Caki2 (cell line): ENCODE measurements at places on chromosomes 11 and 22. TPM values are rescaled to one million over a fixed set of nuclear protein-coding genes. Genes with fewer than 3 reads are reported as not detected.
A peak's percentile ranks its signal among the peaks of the same experiment; 100 is the strongest.

GRCh38 chr11:111231836-111232235, 13.7 kb upstream of the POU2AF2 start:
- DNase-seq: no peak

- no peak for DNase-seq
Measured at GRCh38 chr11:69245041-69245440, 48.9 kb upstream of the MYEOV start.

- no peak for DNase-seq
Measured at GRCh38 chr22:43879901-43880540, 11.8 kb downstream of the PNPLA5 start.

- DNase-seq: peak; percentile 4
Measured at GRCh38 chr11:74417379-74417804, 19.2 kb upstream of the PGM2L1 start.

GRCh38 chr22:39181778-39182177, 29.3 kb upstream of the CBX7 start:
- DNase-seq: no peak

DNA sequence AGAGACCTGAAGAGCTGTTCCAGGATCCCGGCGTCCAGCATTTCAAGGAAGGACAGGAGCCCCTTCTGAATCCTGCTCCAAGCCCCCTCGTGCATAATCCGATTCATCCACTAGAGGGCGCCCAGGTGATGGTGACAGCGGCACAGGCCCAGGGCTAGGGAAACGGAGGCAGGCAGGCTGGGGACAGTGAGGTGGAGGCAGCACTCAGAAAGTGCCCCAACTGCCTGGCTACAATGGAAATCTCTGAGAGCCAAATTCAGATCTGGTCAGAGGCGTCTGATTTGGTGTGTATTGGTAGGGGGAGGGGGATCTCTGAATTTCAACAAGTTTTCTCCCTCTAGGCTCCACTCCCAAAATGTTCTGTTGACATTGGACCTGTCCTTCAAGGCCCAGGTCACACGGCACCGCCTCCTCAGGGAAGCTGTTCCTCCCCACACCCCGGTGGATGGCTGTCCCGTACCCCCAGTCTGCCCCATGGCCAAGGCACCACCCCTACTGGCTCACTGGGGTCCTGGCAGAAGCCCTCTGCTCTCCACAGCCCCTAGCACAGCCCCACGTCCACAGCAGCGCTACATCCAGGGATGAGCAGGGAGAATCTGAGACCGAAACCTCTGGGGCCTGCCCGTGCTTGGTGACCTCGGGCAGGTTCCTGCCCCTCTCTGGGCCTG, 142.9 kb downstream of the CRYBB2 start:
- DNase-seq: peak; percentile 48

DNA sequence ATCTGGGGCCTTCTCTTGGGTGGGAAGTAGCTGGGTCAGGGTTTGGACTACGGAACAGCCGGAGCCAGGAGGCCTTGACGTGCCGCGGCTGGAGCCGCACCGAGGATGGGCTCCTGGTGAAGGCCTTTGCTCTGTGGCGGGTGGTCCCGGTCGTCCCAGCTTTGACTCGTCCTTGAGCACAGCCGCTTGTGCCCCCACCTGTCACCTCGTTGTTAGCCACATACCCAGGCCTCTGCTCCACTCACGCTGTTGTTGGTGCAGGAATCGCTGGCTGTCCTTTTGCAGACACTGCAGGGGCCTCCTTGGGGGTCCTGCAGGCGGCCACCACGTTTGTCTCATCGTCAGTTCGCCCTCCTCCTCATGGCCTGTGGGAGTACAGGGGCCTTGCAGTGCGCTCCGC, 17.1 kb downstream of the PHRF1 start:
- DNase-seq: no peak

DNA sequence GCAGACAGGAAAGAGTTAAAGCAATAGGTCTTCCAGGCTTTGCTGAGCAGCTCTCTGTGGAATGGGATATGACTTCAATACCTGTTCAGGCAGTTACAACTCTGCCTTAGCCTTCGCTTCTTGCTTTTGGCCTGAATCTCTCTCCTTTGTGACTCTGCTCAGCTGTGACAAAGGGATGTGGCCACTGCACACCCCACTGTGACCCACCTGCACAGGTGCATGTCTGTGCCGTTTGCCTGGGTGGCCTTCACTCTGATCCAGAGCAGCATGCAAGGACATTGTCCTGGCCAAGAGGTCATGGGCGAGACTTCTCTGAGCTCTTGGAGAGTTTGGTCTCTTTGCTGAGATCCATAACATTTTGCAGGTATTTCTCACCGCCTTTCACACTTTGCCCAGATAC, 891.3 kb downstream of the BRD1 start:
- no peak for DNase-seq

- no peak for DNase-seq
Measured at GRCh38 chr11:105915021-105915420, 107.0 kb downstream of the MSANTD4 start.

DNA sequence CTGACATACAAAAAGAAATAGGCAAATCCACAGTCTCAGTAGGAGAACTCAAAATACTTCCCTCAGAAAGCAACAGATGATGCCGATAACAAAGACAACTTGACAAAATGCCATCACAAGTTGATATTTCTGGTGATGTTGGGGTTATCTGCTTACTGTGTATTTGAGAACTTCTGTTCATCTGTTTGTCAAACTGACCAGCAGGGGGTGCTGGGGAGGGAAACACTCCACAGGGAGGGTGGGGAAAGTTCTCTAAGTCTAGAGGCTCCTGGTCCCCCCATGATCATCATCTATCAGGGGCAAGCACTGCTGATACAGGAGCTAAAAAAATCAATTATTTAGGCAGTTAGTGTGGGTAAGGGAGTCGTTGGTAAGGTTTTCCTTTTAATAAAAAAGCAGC, 19.2 kb downstream of the GLYATL1 start:
- DNase-seq: no peak

GRCh38 chr11:7306900-7307299, 55.2 kb downstream of the SYT9 start:
- no peak for DNase-seq

GRCh38 chr11:66465373-66466224, 1.1 kb upstream of the PELI3 start:
- no peak for DNase-seq

DNA sequence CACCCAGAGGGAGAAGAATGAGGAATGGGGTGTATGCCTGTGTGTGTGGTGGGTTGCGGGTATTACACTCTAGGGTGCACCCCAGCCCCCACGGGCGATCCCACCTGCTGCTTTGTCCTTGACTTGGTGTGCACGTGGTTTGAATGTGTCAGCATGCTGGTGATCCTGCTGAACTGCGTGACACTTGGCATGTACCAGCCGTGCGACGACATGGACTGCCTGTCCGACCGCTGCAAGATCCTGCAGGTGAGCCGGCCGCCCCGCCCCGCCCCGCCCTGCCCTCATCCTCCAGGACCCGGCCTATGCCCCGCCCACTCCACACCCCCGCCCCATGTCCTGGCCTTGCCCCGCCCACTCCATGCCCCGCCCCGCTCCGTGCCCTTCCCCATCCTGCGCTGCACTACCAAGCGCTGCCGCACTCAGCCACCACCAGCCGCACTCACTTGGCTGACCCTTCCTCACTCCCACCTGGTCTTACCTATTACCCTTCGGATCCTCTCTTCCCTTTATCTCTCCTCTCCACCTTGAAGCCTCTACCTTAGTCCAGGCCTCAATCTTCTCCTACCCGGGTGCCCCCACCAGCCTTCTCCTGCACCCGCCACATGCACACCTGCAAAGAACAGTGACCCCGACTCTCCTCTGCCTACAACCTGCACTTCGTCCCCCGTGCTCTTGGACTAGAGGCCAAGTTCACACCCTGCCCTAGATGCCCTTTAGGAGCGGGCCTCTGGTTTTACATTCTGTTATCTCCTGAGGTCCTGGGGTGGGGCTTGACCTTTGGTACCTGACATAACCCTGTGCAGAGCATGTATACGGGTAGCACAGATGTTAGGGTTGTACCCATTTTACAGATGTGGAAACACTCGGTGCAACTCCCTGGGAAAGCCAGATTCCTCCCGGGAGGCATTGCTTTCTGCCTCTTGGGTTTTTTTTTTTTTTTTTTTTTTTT, 27.7 kb downstream of the CACNA1I start:
- DNase-seq: peak; percentile 26

DNA sequence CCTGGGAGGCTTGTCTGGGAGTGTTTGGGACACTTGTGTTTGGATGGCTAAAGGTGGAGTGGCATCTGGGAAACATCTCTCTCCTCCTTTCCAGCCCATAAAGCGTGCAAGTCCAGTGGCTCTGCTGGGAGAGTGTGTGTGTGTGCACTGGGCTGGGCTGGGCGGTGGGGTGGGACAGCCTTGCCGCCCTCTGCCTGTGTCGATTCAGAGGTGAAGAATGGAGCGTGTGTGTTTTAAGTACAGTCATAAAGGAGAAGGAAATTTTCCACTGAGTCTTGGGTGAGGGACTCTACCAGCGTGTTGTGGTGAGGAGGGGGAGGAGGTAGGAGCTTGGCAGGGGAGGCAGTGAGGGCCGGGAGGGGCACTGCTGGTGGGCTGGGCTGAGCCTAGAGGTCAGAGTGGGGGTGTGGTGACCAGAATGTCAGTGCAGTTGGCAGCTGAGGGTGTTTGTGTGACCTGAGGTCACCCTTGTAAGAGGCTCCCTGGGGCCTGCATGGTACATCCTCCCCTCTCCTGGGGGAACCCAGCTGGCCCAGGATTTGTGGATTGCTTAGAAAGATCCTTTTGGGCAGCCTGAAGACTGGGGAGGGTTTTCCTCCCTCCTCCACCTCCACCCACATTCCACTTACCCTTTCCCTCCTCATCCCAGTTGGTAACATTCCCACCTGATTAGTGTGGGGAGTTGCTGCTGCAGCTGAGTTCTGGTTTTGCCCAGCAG, 1.7 kb downstream of the TIMP3 start:
- peak; percentile 16 for DNase-seq

DNA sequence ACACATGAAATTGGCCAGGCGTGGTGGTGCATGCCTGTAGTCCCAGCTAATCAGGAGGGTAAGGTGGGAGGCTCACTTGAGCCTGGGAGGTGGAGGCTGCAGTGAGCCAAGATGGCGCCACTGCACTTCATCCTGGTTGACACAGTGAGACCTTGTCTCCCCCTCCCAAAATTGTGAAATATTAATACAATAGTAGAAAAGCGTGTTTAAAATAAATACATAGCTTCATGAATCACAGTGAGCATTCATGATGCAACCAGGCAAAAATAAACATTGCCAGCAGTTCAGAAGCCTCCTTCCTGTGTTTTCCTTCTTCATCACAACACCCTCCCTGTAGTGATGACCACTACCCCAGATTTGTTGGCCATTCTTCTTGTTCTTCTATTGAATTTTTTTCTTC, 4.3 kb upstream of the TEAD1 start:
- DNase-seq: no peak

DNA sequence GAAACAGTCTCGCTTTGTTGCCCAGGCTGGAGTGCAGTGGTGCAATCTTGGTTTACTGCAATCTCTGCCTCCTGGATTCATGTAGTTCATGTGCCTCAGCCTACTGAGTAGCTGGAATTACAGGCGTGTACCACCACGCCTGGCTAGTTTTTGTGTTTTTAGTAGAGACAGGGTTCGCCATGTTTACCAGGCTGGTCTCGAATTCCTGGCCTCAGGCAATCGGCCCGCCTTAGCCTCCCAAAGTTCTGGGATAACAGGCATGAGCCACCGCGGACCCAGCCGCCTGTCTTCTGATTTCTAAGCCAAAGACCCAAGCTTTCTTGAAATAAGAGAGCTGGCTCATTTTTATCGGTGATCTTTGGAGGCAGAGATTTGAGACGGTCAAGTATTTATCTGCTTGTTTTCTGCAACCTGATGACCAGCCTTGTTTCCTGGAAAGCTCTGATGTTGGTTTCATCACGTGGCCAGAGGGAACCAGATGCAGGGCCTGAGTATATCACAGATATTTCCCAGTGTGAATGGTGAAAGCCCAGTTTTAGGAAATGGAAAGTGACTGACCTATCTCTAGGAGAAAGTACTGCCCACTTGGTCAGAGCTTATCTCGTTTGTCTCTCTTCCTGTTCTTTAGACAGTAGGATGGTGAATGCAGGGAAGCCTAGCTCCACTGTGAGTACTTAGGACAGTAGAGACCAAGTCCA, 5.7 kb upstream of the SIDT2 start:
- no peak for DNase-seq

GRCh38 chr11:68584097-68584496, 100.2 kb upstream of the GAL start:
- no peak for DNase-seq

- DNase-seq: no peak
Measured at GRCh38 chr22:23044570-23044969, 25.7 kb upstream of the GNAZ start.

GRCh38 chr11:120088056-120088455, 49.9 kb downstream of the TRIM29 start:
- no peak for DNase-seq

- no peak for DNase-seq
Measured at GRCh38 chr11:126658306-126659056, 303.0 kb downstream of the ST3GAL4 start.

DNA sequence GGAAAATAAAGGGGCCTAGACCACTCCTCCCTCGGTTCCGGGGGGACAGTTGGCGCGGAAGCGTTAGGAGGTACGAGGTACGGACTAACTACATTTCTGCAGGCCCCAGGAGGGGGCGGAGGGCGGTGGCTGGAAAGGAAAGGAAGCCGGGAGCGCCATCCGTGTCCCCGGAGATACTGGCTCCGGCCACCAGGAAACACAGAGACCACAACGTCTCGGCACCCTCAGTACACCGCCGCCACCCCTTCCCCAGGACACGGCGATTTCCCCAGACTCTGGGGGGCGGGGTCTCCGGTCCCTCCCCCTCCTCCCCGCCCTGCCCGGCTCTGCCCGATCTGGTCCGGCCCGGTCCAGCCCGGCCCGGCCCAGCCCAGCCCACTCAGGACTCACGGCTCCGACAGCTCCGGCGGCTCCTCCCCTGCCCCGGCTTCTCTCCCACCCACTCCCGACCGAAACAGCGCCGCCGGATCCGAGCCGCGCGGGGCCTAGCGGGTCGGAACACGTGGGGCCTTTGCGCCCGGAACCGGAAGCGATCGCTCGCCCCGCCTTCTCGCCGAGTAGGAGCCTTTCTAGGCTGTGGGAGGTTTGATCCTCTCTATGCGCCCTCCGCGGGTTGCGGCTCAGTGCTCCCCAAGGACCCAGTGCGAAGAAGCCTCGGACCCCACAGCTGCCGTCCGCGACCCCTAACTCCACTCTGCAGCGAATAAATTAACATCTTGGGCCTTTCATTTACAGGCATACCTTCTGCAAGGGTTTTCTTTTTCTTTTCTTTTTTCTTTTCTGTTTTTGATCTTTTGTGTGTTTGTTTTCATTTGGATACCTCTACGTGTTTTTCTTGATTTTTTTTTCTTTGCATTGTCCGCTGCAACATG, at the start of gene ZNF202:
Gene ZNF202, minus strand, starts transcription at position 502 of the 872 bp plus-strand sequence. CDS start 10,772 bp downstream, outside the sequence.
- peak; percentile 71 for DNase-seq

- no peak for DNase-seq
Measured at GRCh38 chr22:27526901-27527300, 274.7 kb downstream of the MN1 start.

The OR52H1 gene
- total RNA-seq: not detected in 2 replicates

The FOLR3 gene
- total RNA-seq: not detected in 2 replicates

The MPZL2 gene
- not detected in 2 replicates for total RNA-seq

The SCN2B gene
- total RNA-seq: not detected in 2 replicates

The CCDC15 gene
- 1.1 and 1.5 TPM in 2 replicates for total RNA-seq

The CD6 gene
- total RNA-seq: not detected in 2 replicates

The C22orf15 gene
- not detected in 2 replicates for total RNA-seq

The PGA5 gene
- total RNA-seq: not detected in 2 replicates

The SLC25A18 gene
- total RNA-seq: not detected in 2 replicates

The OR52I1 gene
- not detected in 2 replicates for total RNA-seq

The DMC1 gene
- 2.5 and 19.8 TPM in 2 replicates for total RNA-seq
